IPS DF 19.7 (cell line): ENCODE measurements at places on chromosomes 6 and 20.

DNA sequence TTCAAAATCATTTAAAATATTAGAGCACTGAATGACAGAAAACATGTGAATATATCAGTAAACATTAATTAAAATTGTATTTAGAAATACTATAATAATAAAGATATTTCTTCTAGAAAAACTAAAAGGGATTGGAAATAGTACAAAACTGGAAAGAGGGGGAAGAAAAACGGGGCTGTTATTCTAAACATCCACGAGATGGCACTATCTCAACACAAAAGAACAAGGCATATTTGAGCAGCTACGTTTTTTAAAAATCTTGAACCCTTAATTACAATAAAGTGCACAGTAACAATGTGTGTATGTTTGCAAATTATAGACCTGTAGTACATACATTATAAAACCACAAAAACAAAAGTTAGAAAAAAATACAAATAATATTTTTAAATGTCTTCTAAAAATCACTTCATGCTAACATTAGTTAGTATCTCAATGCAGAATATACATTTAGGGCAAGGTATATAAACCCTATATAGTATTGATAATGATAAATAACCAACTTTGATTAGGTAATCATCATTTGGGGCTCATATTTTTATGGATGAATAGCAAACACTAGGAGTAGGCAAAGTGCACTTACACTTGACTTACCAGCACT is 42.5 kb upstream of the PNISR start:
- DNase-seq = no peak

DNA sequence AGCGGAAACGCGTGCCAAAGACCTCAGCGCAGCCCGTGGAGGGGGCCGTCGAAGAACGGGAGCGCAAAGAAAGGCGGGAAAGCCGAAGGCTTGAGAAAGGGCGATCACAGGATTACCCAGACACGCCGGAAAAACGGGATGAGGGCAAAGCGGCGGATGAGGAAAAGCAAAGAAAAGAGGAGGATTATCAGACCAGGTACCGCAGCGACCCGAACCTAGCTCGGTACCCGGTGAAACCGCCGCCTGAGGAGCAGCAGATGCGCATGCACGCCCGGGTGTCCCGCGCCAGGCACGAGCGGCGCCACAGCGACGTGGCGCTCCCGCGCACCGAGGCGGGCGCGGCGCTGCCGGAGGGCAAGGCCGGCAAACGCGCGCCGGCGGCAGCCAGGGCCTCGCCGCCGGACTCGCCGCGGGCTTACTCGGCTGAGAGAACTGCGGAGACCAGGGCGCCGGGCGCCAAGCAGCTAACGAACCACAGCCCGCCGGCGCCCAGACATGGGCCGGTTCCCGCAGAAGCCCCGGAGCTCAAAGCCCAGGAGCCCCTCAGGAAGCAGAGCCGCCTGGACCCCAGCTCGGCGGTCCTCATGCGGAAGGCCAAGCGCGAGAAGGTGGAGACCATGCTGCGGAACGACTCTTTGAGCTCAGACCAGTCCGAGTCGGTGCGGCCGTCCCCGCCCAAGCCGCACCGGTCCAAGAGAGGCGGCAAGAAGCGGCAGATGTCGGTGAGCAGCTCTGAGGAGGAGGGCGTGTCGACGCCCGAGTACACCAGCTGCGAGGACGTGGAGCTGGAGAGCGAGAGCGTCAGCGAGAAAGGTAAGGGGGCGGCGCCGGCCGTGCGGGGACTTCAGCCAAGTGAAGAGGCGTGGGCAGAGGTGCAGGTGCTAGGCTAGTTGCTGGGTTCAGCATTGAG is 296.2 kb downstream of the RIMS1 start:
- DNase-seq = peak; percentile 40

- DNase-seq = no peak
Measured at GRCh38 chr20:31594558-31595379, 10.3 kb upstream of the ID1 start.

- DNase-seq = no peak
Measured at GRCh38 chr6:49300443-49300842, 162.6 kb downstream of the MMUT start.

DNA sequence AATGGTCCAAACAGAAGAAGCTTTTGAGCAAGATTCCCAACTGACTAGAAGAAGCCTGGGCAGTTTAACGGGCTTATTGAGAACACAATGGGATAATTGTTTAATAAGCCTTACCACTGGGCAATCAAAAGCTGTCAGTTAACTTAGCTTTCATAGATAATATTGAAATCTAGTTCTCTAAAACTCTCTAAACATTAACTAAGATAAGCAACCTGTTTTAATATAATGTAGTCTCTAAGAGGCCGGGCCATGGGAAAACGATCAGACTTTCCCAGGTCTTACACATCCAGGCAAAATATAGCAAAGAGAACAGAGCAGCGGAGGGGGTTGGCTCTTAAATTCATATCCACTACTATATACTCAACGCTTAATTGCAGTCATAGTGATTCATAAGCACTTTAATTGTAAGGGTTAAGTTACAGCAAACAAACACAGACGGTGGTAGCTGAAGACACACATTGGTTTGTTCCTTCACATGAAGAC is 128.0 kb upstream of the FAM83B start:
- no peak for DNase-seq

DNA sequence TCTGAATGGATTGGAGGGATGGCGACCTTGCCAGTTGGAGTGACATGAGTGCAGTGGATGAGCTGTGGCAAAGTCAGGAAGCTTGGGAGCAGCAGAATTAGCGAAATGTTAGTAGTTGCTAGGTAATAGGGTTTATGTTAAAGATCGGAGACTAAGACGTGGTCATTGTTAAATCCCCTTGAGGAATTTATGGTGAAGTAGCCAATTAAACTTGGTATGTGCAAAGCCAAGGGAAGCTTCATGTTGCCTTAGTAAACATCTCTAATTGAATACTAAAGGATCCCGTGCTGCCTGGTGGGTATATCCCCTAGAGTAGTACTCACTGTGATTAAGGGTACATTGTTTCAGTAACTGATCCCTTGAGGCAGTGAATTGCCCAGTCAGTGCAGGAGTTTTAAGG is 106.0 kb downstream of the PRIM2 start:
- DNase-seq = peak; percentile 94

- DNase-seq = peak; percentile 57
Measured at GRCh38 chr6:829656-830055, 136.7 kb upstream of the EXOC2 start.

GRCh38 chr6:42203183-42203582 is 8.4 kb upstream of the GUCA1B start:
- no peak for DNase-seq

GRCh38 chr20:12372557-12372956 is 454.9 kb downstream of the BTBD3 start:
- DNase-seq = no peak

DNA sequence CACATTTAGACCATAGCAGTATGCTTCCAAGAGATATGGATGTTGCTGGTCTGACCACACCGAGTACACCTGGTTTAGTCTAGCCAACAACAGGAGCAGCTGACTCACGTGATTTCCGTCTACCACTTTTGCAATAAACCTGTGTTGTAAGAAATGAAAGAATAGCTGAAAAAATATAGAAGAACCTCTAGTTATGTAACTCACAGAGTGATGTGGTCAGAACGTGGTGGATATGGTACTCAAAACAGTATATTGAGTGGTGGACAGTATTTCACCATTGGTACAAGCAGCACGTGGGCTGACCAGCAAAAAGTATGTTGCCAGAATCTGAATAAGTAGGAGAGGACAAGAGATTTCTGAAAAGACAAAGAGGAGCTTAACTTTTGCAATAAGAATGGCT is 226.9 kb downstream of the TBC1D7 start:
- DNase-seq = no peak

DNA sequence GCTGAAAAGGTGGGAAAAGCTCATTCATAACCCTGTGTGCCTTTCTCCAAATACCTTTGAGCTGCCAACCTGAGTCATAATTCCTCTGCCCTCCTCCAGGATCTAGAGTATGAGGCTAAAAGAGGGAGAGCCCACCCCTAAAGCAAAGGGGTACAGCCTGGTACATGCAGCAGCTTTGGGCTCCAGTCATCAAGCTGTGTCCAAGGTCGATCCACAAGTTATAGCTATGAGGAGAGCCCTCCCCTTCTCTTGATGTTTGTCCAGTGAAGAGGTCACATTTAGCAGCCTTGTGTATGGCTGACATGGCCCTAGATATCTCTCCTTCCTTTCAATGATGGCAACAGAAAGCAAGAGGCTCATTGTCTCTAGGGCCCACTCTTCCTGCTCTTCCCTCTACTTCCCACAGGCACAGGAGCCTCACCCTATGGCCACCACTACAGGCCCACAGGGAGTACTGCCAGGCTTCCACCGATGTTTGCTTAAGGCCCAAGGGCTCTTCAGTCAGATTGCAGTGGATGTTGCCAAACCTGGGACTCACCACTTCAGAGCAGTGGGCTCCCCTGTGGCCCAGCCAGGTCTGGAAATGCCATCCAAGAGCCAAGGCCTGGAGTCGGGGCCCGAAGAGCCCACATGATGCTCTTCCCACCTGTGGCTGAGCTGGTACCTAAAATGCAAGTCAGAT is 176.8 kb downstream of the CD83 start:
- DNase-seq = no peak

DNA sequence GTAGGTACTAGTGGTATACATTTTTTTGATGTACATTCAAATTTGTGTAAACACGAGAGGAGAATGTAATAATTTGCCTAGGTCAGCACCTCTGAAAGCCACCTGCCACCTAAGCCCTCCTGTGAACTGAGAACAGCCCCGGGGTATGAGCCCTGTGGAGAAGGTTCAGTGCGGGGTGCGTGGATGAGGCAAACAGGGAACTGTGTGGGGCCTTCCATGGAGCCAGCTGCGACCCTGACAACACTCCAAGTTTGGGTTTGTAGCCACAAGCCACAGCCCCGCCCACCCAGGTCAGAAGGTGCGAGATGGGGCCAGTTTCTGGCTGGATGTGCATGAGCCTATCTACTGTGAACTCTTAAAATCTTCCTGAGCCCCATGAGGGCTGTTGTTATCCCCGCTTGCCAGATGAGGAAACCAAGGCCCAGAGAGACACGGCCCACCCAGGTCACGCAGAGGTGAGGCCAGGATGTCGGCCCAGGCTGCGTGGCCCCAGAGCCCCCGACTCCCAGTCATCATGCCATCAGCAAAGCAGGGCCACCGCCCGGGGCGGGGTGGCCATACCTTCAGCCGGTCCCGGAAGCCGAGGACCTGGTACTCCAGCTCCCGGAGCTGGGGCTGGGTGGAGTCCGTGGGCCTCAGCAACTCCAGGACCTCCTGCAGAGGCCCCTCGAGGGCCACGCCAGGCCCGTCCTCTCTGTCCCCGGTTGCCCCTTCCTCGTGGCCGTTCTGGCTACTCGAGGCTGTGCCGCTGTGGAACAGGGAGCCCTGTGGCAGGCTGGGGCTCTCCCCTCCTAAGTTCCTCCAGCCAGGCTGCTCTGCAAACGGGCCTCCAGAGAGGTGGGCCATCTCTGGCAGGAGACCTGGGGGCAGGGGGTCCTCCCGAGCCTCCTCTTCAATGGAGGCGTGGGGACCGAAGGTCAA is 89.6 kb downstream of the RIPOR3 start:
- no peak for DNase-seq

GRCh38 chr6:90393232-90393884 is 96.7 kb upstream of the BACH2 start:
- no peak for DNase-seq

DNA sequence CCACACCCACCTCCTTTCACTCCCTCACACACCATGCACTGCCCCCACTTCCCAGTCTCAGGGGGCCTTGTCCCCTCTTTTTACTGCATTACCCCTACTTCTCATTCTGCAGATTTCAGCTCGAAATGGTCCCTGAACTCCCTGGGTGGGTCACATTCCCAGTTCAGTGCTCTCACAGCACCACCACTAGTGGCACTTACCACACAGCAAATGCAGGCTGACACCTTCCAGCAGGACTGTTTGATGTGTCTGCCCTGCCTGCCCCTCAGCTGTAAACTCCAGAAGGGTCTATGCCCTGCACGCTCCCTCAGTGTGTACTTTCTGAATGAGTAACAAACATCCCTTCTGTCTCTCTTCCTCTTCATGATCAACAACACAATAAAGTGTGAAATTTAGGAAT is 4.0 kb downstream of the DYNLT1 start:
- DNase-seq = no peak

- DNase-seq = no peak
Measured at GRCh38 chr6:111524735-111525134, 41.7 kb upstream of the REV3L start.

- no peak for DNase-seq
Measured at GRCh38 chr20:11852811-11853210, 64.9 kb upstream of the BTBD3 start.

- DNase-seq = no peak
Measured at GRCh38 chr20:6886065-6886729, 118.7 kb downstream of the BMP2 start.

GRCh38 chr6:23647045-23647444 is 479.0 kb upstream of the NRSN1 start:
- DNase-seq = no peak

DNA sequence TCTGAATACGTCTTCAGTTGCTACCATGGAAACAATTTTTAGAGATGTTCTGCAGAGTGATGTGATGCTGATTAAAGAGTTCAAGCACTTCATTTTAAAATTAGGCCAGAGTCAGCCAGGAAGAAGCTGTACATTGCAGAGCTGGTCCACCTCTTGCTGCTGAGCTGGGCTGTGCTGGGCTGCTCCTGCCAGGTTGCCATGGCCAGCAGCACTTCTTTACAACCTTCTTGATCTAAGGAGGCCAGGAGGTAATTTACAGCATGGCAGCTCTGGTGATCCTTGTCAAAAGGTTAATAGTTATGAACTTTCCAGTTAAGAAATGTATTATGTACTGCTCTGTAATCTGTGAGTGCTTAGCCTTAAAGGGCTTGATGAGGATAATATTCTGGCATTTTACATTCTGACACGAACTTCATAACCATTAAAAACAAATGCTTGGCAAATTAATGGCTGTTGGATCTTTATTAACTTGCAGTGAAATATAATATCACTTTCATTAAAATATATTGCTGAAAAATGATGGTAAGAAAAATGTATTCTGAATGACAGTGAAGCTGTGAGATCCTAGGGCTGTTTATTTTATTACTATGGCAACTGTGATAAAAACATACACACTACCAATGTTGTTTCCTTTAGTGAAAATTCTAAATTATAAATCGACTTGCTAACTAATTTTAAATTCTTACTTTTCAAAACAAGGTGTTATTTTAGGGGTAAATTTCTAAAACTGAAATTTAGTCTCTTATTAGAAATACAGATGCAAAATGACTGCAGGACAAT is 259.7 kb downstream of the RFPL4B start:
- no peak for DNase-seq

DNA sequence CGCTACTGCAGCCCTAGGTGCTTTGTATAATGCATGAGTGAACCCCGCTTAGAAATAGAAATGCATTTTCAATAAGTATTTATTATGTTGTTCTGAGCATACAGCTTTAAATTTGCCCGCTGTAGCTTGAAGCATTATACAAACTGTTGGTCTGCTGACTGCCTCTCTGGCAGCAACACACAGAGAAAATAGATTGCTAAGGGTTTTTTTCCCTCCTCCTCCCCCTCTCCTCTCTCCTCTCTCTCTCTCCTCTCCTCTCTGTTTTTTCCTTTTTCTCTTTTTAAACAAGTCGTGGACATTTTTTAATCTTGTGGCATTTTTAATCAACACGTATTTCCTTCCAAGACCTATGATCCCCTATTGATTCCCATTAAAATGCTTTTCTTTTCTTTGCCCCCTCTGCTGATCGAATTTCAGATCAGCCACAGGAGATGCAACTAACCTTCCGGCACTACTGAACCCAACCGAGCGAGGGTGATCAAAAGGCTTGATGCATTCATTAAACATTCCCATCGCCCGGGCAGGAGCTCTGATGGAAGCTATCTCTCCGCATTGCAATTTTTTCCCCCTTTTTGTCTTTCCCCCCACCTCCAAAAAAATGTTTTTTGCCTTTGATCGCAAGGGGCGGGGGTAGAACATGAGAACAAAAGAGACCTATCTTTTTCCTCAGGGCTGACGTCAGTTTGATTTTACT is 90.7 kb upstream of the ARID1B start:
- DNase-seq = no peak

- no peak for DNase-seq
Measured at GRCh38 chr20:33437141-33437911, 6.2 kb downstream of the SNTA1 start.
